ENCODE measurements at places on chromosomes 13 and 19. TPM values are rescaled to one million over a fixed set of nuclear protein-coding genes. Genes with fewer than 3 reads are reported as not detected.

Gene CEACAM7
- not detected for total RNA-seq

Gene SPACA4
- not detected for total RNA-seq

Gene CYP4F12
- not detected for total RNA-seq

Gene MAG
- not detected for total RNA-seq

Gene SELENOV
- 0.36 TPM for total RNA-seq

Gene ZNF296
- total RNA-seq: not detected

Gene SIGLEC8
- total RNA-seq: not detected

Gene NDFIP2
- 30.5 TPM for total RNA-seq

Gene ATP1A3
- not detected for total RNA-seq

Gene WTIP
- total RNA-seq: 9.3 TPM

Gene PCP2
- total RNA-seq: not detected

Gene CCDC9
- 4.3 TPM for total RNA-seq

Gene MYADM
- total RNA-seq: 4.6 TPM

Gene NMRK2
- not detected for total RNA-seq

Gene APLP1
- under 0.01 TPM for total RNA-seq

Gene ANGPTL8
- total RNA-seq: not detected

Gene KL
- total RNA-seq: not detected

Gene ZNF221
- total RNA-seq: 8.0 TPM

Gene TTC9B
- total RNA-seq: not detected

Gene ARL11
- not detected for total RNA-seq

Gene RNF113B
- not detected for total RNA-seq

Gene ALDH16A1
- total RNA-seq: 65.0 TPM

Gene IGFL4
- 0.33 TPM for total RNA-seq

Gene STAP2
- total RNA-seq: 15.7 TPM

Gene DKKL1
- total RNA-seq: not detected

Gene MARK4
- total RNA-seq: 11.7 TPM

Gene ADAMTSL5
- total RNA-seq: 2.4 TPM

Gene KLK11
- total RNA-seq: not detected

Gene TMEM86B
- 1.4 TPM for total RNA-seq

Gene ANKRD24
- total RNA-seq: under 0.01 TPM

Gene GADD45B
- total RNA-seq: 8.3 TPM

Gene DUXA
- total RNA-seq: not detected

Gene VSIG10L
- total RNA-seq: 1.4 TPM

Gene LILRB1
- total RNA-seq: not detected

Gene ZFP28
- total RNA-seq: 9.8 TPM

Gene ZNF529
- 7.6 TPM for total RNA-seq

Gene CEACAM20
- total RNA-seq: not detected

Gene CPAMD8
- 0.73 TPM for total RNA-seq

Gene FFAR3
- total RNA-seq: not detected

Gene MBD3L3
- total RNA-seq: not detected

Gene IGFL3
- total RNA-seq: not detected

Gene RAP2A
- 72.5 TPM for total RNA-seq

Gene SLC27A5
- 7.6 TPM for total RNA-seq

Gene IL17D
- total RNA-seq: 9.7 TPM

Gene TNNT1
- 9.0 TPM for total RNA-seq

Gene AKAP8
- total RNA-seq: 23.0 TPM

Gene FCHO1
- total RNA-seq: 1.9 TPM

Gene IZUMO2
- not detected for total RNA-seq

Gene SUCLA2
- 33.4 TPM for total RNA-seq

Gene CTXN1
- 0.34 TPM for total RNA-seq

Gene ZNF491
- 6.5 TPM for total RNA-seq

Gene CGB2
- 0.46 TPM for total RNA-seq

Gene C19orf81
- not detected for total RNA-seq

Gene ELAVL3
- not detected for total RNA-seq

Gene LPAR6
- total RNA-seq: 11.3 TPM

Gene ZFP36
- 3.8 TPM for total RNA-seq

All from melanocyte of skin (primary cell).